HuH-7.5 (cell line): ENCODE measurements at places on chromosomes 1 and 21.

DNA sequence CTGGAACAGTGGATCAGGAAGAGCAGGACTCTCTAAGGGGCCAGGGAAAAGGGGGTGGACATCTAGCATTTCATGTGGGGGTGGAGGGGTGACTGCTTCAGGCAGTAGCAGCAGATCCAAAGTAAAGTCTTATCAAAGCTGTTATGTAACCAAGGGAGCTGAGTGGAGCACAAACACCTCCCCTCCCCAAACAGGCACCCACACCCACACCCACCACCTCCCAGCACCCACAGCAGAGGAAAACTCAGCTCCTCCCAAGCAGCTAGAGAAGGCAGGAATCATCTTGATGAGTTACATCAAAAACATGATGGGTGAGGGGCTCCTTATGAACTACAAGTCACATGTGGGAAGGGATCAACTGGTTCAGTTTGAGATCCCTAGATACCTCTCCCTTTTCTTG is 6.0 kb downstream of the DLGAP3 start:
- no peak for DNase-seq

GRCh38 chr1:205488074-205488723 is 16.3 kb upstream of the CDK18 start:
- peak; percentile 86 for DNase-seq

DNA sequence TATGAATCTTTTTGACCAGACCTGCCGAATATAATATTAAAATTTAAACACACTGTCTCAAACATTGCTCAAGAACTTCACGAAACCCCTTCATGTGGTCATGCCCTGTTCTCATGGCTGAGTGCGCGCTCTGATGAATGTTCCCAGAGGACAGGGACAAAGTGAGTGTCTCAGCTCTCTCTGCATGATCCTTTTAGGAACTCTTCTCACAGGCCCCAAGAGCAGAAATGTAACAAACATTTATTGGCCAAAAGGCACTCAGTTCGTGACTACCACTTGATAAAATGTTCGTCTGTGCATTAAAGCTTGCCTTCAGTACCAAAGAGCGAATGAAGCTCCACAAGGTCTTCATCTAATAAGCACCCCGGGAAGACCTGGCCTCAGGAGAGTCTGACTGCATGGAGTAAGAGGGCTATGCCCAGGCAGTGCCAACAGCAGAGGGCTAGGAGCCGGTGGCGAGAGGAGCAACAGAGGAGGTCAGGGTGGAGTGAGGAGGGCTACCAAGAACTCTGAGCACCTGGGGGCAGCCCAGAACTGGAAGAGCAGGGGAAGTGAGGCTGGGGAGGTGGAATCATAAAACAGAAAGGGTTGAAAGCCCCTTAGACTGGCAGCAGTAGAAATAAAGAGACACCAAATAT is 171.1 kb downstream of the RHOU start:
- DNase-seq = no peak

- DNase-seq = peak; percentile 84
Observed at GRCh38 chr1:43530483-43531106, at the start of gene PTPRF. PTPRF (plus strand) TSS chr1:43530883; CDS start chr1:43545076, 14,193 bp downstream.

- DNase-seq = no peak
Observed at GRCh38 chr1:15436881-15437442, 1.3 kb upstream of the CTRC start.

DNA sequence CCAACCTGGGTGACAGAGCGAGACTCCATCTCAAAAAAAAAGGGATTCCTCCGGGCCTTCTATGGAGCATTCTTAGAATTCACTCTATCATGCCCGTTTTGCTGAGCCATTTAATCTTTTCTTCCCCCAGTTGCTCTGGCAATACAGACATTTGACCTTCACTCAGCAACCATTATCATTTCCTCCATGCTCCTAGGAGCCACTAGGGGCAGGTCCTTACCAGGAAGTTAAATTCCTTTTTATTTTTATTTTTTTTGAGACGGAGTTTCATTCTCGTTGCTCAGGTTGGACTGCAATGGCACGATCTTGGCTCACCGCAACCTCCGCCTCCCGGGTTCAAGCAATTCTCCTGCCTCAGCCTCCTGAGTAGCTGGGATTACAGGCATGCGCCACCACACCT is 9.7 kb upstream of the CGN start:
- no peak for DNase-seq

GRCh38 chr1:167926486-167926997 is 9.9 kb upstream of the DCAF6 start:
- DNase-seq = peak; percentile 37

- no peak for DNase-seq
Observed at GRCh38 chr1:6497867-6498575, 6.6 kb upstream of the PLEKHG5 start.

DNA sequence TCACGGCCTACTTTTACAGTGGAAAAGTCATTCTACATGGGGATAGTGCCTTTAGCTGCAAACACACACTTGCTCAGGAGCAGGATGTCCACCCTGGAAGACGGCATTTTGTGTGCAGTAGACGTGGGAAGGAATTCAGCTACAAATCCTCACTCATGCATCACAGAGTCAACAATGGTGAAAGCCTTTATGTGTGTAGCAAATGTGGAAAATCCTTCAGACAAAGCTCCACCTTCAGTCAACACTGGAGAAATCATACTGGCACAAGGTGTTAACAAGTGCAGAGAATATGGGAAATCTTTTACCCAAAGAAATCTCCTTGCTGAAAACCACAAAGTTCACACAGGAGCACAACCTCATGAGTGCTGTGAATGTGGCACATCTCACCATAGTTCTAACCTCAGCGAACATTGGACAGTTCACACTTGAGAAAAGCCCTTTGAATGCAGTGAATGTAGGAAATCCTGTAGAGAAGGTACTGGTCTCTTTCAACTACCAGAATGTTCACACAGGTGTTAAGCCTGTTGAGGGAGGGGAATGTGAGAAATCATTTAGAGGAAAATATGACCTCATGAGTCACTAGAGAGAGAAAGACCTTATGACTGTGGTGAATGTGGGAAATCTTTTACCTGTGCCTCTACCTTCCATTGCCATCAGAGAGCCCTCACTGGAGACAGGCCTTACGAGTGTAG is 101.8 kb downstream of the PTGS2 start:
- DNase-seq = no peak

- no peak for DNase-seq
Observed at GRCh38 chr1:186465946-186466345, 5.0 kb upstream of the PDC start.

DNA sequence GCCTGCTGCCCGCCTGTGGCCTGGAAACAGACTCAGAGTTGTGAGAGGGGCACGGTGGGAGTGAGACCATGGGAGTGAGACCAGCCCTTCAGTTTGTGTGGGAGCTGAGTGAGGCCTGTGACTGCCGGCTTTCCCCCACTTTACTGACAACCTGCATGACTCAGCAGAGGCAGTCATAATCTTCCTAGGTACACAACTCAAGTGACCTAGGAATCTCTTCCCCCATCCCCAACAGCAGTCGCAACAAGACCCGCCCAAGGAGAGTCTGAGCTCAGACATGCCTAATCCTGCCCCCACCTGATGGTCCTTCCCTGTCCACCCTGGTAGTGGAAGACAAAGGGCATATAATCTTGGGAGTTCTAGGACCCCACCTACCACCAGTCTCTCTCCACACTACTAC is 44.2 kb downstream of the KLHL20 start:
- no peak for DNase-seq

DNA sequence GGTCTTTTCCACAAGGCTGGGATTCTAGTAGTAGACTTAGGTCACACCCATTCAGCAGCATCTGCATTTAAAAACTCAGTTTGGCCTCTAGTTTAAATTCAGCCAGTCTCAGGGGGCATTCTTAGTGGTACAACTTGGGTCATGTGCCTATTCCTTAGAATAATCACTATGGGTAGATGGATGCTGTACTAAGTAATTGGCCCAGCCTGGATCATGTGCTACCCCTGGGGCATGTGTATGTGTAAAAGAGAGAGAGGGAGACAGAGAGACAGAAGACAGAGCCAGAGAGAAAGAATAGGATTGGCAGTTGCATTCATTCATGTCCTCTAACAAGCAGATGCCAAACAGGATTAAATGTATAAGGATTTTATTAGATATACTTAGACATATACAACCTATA is 13.6 kb upstream of the SYT14 start:
- DNase-seq = no peak

DNA sequence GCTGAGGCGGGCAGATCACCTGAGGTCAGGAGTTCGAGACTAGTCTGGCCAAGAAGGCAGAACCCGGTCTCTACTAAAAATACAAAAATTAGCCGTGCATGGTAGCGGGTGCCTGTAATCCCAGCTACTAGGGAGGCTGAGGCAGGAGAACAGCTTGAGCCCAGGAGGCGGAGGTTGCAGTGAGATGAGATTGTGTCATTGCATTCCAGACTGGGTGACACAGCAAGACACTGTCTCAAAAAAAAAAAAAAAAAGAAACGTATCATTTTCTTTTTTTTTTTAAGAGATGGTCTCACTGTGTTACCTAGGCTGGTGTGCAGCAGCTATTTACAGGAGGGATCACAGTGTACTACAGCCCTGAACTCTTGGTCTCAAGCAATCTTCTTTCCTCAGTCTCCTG is 47.3 kb downstream of the ITGB3BP start:
- no peak for DNase-seq
